ENCODE measurements at places on chromosomes 6 and 20.

DNA sequence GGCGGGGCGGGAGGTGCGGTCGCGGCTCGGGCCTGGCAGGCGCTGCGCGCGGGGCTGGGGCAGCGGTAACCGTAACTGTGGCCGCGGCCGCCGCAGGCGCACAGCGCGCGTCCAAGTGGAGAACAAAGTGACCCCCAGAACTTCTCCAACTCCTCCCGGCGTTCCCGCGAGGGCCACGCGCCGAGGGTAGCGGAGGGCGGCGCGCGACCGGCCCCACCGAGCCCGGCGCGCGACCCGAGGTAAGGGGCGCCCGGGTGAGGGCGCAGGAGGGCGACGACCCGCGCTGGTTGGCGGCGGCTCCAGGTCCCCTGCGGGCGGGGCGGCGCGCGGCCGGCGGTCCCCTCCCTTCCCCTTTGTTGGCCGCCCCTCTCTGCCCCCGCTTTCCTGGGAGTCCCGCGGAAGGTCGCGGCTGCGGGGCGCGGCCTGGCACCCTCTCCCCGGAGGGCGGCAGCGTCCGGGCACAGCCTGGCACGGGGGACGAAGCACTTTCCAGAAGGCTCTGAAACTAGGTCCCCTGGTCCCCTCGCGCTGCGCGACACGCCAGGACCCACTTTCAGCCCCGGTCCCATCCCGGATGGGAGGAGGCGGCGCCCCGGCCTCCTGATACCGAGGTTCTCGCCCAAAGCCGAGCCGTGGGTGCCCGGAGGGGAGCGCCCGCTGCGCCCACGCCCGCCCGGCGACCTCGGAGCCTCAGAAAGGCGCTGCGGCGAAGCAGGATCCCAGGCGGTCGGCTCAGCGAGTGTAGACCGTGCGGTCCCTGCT is at the start of gene TIAM2:
Gene TIAM2, plus strand, starts transcription at position 62 of the 762 bp plus-strand sequence. CDS start 133,909 bp downstream, outside the sequence.
- no peak for DNase-seq

- no peak for DNase-seq
Measured at GRCh38 chr6:24251339-24251738, 106.5 kb downstream of the DCDC2 start.

GRCh38 chr20:58023781-58024180 is 204.7 kb downstream of the ANKRD60 start:
- no peak for DNase-seq

- DNase-seq = no peak
Measured at GRCh38 chr6:2140438-2141128, 104.8 kb downstream of the GMDS start.

DNA sequence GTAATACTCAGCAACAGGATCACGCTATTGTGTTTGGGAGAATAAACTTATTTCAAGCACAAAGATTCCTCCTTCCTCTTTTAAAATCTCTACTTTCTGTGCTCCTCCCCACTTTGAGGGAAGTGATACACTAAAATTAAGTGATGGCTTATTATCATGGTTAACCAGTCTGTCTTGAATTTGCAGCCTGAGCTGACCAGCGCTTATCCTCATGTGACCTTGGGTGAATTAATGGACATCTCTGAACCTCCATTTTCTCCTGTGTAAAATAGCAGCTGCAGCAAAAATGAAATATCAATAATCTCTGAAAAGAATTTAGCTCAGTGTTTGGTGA is 222.6 kb downstream of the BCAS1 start:
- DNase-seq = peak; percentile 94

DNA sequence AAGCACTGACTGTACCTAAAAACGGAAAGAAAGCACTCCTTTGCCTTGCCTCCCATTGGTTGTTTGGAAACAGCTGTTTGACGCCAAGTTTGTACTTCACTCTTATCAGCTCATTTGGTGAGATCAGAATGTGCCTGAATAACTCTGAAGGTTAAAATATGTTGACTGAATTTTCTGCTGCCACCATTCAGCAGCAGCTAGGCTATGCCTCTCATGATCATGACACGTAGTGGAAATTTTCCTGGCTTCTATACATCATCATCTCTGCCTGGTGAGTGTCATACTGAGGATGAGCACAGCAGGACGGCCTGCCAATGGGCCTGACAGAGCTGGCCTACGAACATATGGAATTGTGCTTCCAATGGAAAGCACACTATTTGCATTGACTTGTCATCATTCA is 704.9 kb upstream of the CITED2 start:
- DNase-seq = no peak

GRCh38 chr20:41316602-41317545 is 657 bp downstream of the ZHX3 start:
- peak; percentile 25 for DNase-seq

DNA sequence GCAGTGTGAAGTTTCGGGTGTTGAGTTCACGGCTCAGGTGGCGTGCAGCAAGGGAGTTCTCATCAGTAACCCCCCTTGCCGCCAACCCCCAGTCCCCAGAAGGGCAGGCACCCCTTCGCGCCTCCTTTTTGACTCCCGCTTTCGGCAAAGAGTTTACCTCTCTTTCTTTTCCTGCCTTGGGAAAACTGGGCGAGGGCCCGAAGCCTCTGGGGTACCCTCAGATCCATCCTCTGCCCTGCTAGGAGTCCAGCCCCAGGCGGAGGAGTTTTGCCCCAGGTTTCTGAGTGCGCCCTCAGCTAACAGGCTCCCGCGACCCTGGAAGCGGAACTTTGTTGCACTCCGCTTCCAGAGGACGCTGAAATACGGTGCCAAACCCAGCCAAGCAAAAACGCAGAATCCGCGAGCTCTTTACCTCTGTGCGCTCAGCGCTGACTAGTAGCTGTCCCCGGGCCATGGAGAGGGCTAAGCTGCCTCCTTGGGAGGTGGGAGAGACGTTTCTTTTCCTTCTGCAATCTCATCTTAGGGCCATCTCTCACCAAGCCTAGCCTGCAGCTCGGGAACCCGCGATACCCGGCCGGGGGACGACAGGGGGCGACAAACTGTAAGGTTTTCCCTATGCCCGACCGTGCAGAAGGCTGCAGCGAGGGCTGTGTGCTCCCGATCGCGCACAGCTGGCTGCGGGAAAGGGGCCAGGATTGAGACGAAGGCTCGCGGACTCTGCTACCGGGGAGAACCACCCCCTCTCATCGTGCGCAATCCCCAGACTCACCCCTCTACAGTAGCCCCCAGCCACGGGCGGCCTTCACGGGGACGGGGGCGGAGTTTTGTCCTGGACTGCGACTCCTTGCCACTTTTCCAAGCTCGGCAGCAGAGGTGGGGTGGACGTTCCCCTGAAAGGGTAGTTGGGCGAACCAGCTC is 2.7 kb upstream of the PAX1 start:
- DNase-seq = peak; percentile 4

- DNase-seq = peak; percentile 17
Measured at GRCh38 chr6:152952866-152953509, 29.9 kb downstream of the FBXO5 start.

GRCh38 chr6:46969206-46969605 is 47.5 kb upstream of the ADGRF5 start:
- no peak for DNase-seq

DNA sequence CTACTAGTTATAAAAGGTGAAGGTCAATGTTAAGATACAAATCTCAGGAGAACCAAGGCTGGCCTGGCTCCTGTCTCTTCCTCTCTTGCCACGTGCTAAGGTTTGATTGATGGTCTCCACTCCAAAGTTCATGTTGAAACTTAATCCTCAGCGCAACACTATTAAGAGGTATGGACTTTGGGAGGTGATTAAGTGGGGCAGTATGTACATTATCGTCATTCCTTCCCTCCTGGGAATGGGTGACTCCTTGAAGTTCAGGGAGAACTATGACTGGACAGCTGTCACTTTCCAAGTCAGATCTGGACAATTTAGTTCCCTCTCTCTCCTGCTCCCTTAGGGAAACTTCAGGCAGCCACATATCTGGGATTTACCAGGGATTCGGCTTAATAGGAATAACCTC is 50.5 kb downstream of the KCNK5 start:
- DNase-seq = no peak

DNA sequence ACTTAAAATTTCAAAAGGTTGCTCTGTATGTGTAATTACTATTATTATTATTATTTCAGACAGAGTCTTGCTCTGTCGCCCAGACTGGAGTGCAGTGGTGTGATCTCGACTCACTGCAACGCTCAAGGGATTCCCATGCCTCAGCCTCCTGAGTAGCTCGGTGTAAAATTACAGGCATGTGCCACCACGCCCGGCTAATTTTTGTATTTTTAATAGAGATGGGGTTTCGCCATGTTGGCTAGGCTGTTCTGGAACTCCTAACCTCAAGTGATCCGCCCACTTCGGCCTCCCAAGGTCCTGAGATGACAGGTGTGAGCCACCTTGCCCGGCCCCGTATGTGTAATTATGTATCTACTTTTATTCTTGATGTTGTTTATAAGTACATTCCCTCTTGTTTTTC is 65.3 kb upstream of the ZNF217 start:
- DNase-seq = no peak

GRCh38 chr6:108027594-108027993 is 46.9 kb downstream of the OSTM1 start:
- DNase-seq = no peak

GRCh38 chr20:57695012-57695411 is 14.8 kb downstream of the PMEPA1 start:
- no peak for DNase-seq

DNA sequence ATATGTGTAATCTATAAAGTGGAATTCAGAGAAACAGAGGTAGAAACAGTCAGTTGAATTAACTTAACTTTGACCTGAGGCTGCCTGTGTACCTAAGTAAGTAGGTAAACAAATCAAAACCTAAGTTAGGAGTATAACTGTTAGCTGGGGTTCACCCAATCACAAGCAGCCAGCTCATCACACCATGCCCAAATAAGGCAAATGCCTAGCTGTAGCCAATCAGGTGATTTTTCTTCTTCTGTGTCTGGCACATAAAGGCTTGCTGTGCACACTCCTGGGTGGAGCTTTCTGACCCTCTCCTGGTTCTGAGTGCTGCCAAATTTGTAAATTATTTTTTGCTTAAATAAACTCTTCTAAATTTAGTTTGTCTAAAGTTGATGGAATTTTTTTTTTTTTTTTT is 54.7 kb upstream of the TRIM39 start:
- DNase-seq = no peak

- DNase-seq = no peak
Measured at GRCh38 chr6:40710626-40711330, 123.6 kb upstream of the LRFN2 start.

- DNase-seq = no peak
Measured at GRCh38 chr6:146949425-146949824, 254.8 kb upstream of the STXBP5 start.

- DNase-seq = no peak
Measured at GRCh38 chr6:28215425-28215824, 9.7 kb upstream of the ZSCAN9 start.

GRCh38 chr20:35511814-35512420 is 17.5 kb downstream of the C20orf173 start:
- DNase-seq = peak; percentile 2

DNA sequence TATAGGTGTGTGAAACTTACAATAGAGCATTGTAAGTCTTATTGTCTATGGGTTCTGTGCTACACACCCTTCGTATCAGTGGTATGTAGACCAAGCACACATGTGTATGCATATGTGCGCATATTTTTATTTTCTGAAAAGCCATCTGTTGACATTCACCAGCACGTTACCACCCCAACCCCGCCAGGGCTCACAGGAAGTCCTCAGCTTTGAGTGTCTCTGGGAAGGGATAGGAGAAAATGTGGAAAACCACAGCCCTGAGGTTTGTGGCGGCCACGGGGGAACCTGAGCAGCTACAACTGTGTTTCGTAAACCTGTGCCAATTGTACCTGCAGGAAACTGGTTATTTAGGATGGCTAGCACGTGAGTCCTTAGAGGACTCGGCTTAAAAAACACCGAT is 123.3 kb upstream of the PHACTR3 start:
- no peak for DNase-seq

GRCh38 chr20:61629602-61630390 is 377.7 kb downstream of the CDH4 start:
- no peak for DNase-seq

DNA sequence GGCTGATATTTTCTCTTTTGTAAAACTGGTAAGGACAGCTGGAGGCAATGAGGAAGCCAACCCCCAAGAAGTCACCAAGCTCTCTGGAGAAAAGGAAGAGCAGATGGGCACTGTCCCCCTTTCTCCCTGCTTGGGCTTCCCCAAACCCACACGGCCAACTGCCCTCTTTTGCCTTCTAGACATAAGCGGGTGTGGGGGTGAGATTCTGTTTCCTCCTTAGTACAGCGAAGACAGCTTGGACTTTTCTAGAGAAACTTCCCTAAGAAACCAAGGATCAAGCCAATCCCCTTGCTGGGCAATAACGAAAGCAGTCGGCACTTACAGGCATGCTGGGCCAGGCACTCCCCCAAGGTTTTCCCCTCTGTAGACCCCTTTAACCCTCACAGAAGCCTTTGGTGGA is 110.3 kb downstream of the CDC5L start:
- DNase-seq = peak; percentile 20

- DNase-seq = no peak
Measured at GRCh38 chr6:56393615-56394612, 146.5 kb upstream of the COL21A1 start.

- DNase-seq = no peak
Measured at GRCh38 chr6:52388790-52389189, 26.8 kb downstream of the PAQR8 start.

GRCh38 chr20:63854069-63854765 is 7.1 kb upstream of the ABHD16B start:
- peak; percentile 29 for DNase-seq

GRCh38 chr20:35756404-35756803 is 14.3 kb upstream of the RBM39 start:
- DNase-seq = no peak

- DNase-seq = peak; percentile 89
Measured at GRCh38 chr6:149723771-149724417, 6.0 kb upstream of the LATS1 start.

DNA sequence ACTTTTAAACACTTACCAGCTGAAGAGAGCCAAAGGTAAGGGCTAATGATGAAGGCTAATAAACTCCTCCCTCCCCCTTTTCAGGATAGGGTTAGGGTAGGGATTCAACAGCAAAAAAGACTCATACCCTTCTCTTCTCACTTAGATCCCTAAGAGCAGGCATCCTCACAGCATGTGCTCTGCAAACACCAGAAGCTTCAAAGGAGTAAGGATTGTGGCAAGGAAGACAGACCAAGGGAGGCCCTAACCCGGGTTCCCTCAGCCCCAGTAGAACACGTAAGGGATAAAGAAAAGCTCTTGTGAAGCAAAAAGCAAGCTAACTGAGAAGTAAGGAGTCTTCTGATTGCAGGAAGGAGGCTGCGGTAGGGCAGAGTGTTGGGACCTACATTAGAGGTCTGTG is 11.6 kb downstream of the MAP3K7 start:
- no peak for DNase-seq

GRCh38 chr6:79796197-79796596 is 151.2 kb downstream of the ELOVL4 start:
- no peak for DNase-seq

- no peak for DNase-seq
Measured at GRCh38 chr6:111551521-111552231, 54.0 kb downstream of the TRAF3IP2 start.

- peak; percentile 82 for DNase-seq
Measured at GRCh38 chr20:2688041-2688591, 4.5 kb upstream of the EBF4 start.

- no peak for DNase-seq
Measured at GRCh38 chr20:58577871-58578598, 62.8 kb upstream of the APCDD1L start.

DNA sequence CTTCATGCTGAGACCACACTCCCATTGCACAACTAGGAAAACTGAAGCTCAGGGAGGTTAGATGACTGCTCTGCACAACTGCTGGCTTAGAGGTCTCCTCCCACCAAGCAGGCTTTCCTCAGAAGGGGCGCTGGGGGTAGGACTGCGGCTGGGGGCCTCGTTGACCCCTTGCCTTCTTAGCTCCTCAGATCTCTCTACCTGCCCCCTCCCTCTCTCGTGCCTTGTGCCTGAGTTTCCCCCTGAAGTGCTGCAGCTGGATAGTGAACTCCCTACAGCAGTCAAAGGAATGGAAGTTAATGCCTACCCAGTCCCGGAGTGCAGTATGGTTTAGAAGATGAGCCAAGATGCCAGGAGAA is 149.8 kb downstream of the GRM4 start:
- DNase-seq = no peak

All from MV-4-11 (cell line).